Activated CD4-positive, CD25-positive, alpha-beta regulatory T cell treated with anti-CD3 and anti-CD28 coated beads, Interleukin-2, amount 50 U/mL, for 24 hours (primary cell): ENCODE measurements at places on chromosomes 6 and 20.
A peak's percentile ranks its signal among the peaks of the same experiment; 100 is the strongest.

GRCh38 chr6:21098744-21099143 lies 494.8 kb upstream of the SOX4 start:
- ATAC-seq, result no peak

GRCh38 chr20:62391165-62392076 lies 4.5 kb downstream of the RPS21 start:
- no peak for ATAC-seq

DNA sequence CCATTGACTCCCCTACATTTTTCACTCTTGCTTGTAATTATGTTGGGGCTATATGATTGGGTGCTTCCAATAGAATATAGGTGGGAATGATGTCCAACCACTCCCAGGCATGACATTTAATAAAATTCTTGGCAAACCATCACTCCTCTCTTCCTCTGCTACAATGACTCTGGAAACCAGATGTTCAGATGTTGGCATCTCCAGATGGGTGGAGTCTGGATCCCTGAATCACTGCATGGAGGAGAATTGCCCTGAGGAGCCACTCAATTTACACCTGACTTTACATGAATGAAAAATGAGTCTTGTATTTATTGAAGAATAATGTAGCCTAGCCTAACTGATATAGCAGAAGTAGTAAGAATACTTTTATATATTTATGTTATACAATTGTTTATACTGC lies 306.7 kb upstream of the SUPT3H start:
- no peak for ATAC-seq

DNA sequence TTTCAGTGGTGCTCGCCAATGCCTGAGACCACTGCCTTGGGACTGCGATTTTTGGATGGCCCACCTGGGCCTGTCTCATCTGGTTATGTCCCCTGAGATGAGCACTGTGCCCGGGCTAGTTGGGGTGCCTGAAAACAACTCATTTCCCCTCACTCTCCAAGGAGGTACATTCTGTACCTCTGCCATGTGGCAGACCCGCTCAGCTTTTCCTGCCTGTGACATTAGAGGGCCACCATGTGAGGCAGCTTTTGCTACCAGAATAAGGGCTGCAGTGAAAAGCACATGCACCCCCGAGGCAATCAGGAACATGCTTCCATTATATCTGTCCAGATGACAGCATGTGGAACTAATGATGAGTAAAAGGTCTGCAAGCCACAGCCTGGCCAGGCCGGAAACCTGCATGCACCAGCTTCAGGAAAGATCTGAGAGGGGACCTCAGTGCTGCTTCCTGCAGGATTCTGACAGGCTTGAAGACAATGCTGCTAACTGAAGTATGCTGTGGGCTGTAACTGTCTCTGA lies 11.3 kb upstream of the SRSF6 start:
- ATAC-seq, result no peak

GRCh38 chr6:116497113-116497676 lies 14.2 kb upstream of the CALHM5 start:
- no peak for ATAC-seq

DNA sequence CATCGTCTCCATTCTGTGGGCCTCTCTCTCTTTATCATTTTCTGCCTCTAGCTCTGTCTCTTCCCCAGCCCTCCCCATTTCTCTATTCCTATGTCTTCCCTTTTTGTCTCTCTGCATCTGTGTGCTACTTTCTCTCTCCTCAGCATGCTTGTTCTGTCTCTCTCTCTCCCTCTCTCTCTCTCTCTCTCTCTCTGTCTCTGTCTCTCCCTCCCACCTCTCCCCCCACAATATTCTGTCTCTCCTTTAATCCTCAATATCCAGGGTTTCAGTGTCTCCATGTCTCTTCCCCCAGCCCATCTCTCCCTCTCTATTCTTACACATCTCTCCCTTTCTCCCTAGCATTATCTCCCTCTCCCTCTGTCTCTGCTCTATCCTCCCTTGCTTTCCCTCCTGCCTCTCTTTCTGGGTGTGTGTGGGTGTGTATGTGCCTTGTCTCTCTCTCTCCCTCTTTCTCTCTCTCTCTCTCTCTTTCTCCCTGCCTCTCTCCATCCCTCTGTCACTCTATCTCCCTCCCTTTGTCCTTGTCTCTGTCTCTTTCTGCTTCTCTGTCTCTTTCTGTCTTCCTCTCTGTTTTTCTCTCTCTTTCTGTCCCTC lies 76.9 kb upstream of the SIRPA start:
- no peak for ATAC-seq

- ATAC-seq, result no peak
These were observed 20.8 kb downstream of the PLCB1 start for GRCh38 chr20:8152847-8153246.

GRCh38 chr6:53300656-53301551 lies 47.8 kb downstream of the ELOVL5 start:
- peak; percentile 41 for ATAC-seq

DNA sequence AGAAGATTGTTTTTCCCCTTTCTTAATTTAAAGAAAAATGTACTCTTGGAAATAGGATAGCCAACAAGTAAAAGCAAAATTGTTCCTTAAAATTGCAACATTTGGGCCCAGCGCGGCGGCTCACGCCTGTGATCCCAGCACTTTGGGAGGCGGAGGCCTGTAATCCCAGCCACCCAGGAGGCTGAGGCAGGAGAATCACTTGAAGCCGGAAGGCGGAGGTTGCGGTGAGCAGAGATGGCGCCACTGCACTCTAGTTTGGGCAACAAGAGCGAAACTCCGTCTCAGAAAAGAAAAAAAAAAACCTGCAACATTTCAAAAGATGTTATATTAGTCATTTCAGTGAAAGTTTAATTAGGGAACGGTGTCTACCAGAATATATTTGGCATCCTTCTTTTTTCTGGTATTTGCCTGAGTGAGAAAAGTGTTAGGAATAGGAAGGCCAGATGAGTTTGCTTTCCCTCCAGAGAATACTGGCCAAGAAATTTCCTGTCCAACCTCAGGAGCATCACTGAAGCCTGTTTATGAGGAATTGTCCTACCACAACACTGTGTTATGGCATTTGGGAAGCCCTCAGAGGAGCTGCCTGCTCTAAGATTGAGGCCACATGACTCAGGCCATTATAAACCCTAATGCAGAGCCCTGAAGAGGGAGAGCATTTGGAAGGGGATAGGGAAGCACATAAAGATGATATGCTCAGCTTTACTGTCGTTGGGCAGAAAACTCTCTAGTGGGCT lies 1.2 kb upstream of the GJA1 start:
- no peak for ATAC-seq
